ENCODE measurements at places on chromosomes 7 and 10. TPM values are rescaled to one million over a fixed set of nuclear protein-coding genes. Genes with fewer than 3 reads are reported as not detected.
A peak's percentile ranks its signal among the peaks of the same experiment; 100 is the strongest.

DNA sequence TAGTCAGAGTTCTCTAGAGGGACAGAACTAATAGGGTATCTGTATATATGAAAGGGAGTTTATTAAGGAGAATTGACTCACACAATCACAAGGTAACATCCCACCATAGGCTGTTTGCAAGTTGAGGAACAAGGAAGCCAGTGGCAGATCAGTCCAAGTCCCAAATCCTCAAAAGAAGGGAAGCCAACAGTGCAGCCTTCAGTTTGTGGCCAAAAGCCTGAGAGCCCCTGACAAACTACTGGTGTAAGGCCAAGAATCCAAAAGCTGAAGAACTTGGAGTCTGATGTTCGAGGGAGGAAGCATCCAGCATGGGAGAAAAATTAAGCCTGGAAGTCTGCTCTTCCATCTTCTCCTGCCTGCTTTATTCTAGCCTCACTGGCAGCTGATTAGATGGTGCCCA is 1107.2 kb upstream of the CELF2 start:
- DNase-seq = no peak

- peak; percentile 82 for DNase-seq
Measured at GRCh38 chr7:97798046-97799019, 66.4 kb downstream of the TAC1 start.

- peak; percentile 72 for DNase-seq
Measured at GRCh38 chr10:91409069-91409868, 875 bp upstream of the HECTD2 start.

The FAM13C gene
- not detected for total RNA-seq

DNA sequence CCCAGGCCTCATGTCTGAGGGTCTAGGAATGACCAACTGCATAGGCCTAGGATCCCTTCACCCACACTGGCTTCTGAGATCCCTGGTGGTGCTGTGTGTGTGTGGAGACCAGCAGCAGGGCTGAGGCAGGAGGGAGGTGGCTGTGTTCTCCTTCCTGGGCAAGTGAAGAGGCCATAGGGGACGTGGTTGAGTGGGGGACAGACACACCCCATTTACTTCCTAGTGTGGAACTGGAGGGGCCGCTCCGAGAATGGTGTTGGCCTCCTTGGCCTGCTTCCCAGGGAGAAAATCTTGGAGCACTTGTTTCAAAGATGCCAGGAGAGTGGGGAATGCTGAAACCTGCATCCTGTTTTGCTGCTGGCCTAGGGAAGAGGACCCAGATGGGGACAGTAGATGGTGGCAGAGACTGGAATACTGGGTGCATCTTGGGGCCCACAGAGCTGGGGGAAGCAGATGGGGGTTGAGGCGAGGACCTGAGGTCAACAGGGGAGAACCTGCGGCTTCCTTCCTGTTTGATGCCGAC is 19.1 kb downstream of the UBTD1 start:
- no peak for DNase-seq

DNA sequence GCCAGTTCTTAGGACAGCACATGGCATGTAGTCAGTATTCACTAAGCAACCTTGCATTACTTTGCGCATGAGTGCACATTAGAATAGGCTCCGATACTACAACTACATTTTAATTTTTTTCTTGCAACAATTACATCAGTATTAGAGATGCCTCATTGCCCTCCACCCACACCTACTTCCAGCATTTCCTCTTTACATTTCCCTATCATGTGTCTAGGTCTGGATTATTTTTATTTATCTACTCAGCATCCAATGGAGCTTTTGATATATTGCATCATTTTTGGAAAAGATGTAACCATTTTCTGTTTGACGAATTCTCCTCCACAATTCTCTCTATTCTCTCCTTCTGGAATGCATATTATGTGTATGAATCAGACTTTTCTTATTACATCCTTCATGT is 258.2 kb upstream of the GLI3 start:
- no peak for DNase-seq

The C10orf90 gene
- not detected for total RNA-seq

DNA sequence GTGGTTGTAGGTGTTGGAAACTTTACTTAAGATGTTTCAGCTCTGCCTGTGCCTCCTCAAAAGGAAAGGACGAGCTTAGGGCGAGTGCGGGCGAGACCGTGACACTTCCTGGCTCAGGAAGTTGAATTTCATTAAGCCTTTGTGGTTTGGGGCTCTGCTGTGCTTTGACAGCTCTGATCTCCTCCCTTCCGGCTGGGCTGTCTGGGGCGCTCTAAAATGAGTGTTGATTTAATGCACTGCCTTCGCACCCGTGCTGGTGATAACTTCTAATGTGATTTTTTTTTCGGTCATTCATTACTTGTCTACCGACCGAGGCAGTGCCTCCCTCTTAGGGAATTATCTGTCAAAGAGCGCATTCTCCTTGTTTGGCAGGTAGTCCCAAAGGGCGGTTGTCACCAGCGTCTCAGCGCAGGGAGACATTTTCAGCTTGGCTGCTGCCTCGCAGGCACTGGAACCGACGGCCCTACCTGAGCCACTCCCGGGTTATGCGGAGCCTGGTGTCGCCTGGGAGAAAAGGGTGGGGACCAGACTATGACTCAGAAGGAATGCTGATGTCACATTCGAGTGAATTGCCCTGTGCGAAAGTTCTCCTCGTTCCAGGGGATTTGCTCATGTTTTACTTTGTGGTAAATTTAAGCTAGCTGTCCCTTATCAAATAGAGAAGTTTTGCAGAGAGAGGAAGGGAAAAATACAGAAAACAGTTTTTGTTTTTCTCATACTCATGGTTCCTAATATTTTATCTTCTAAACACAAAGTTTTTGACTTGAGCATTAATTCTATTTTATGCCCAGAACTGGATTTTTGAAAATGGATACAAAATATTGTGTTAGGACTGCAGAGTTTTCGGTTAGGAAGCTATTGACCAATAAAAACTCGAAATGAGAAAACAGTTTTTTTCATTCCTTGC is 920 bp downstream of the TES start:
- DNase-seq = peak; percentile 98

- peak; percentile 61 for DNase-seq
Measured at GRCh38 chr7:124784879-124785818, 19.6 kb upstream of the GPR37 start.

- DNase-seq = no peak
Measured at GRCh38 chr7:93920496-93921182, 896 bp upstream of the GNG11 start.

The WNT2 gene
- total RNA-seq = not detected

DNA sequence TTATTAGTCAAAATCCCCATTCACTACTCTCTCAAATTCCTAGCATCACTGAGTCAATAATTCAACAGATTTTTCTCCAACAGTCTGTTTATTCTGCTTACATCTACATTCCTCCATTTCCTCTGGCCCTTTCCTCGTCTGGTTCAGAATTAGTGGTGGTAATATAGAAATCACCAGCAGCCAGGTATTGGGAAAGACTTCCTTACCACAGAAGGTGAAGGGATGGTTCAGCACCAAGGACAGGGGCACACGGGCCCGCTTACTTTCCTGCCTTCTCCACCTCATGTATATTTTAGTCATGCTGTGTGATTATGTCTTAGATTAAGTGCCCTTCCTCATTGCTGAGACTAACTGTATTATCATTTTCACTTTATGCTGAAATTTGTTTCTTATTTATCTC is 70.4 kb upstream of the APBB1IP start:
- peak; percentile 80 for DNase-seq

- DNase-seq = no peak
Measured at GRCh38 chr7:37100735-37101331, 347.8 kb downstream of the ELMO1 start.

DNA sequence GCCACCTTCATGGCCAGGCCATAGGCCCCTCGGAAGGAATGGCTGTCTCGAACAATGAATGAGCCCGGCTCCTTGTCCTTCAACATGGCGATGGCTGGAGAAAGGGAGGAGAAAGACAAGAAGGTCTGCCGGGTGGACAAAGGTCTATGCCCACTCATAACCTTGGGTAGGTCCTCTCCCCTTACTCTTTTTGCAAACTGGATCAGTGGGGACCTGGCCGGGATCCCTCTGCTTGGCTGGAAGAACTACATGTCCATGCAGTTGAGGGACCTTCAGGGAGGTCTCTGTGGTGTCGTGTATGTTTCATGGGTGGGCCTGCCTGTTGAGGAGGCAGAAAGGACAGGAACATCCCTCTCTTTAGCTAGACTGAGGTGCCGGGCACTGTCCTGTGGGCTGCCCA is 284.8 kb downstream of the TNS3 start:
- no peak for DNase-seq

The ZCWPW1 gene
- 0.76 TPM for total RNA-seq

The SUV39H2 gene
- 11.8 TPM for total RNA-seq

DNA sequence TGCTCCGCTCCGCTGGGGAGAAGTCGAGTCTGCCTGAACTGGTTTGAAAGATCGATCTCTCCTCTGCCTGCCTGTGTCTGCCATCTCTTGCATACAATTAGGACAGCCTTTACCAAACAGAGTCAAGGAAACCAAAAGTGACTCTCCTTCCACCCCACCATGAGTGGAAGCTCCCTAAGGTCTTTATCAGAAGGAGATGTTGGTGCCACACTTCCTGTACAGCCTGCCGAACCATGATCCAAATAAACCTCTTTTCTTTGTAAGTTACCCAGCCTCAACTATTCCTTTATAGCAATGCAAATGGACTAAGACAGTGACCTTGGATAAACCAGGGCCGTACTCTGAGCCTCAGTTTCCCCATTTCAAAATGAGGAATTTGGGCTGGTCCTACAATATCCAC is 106.3 kb upstream of the GDF10 start:
- no peak for DNase-seq

DNA sequence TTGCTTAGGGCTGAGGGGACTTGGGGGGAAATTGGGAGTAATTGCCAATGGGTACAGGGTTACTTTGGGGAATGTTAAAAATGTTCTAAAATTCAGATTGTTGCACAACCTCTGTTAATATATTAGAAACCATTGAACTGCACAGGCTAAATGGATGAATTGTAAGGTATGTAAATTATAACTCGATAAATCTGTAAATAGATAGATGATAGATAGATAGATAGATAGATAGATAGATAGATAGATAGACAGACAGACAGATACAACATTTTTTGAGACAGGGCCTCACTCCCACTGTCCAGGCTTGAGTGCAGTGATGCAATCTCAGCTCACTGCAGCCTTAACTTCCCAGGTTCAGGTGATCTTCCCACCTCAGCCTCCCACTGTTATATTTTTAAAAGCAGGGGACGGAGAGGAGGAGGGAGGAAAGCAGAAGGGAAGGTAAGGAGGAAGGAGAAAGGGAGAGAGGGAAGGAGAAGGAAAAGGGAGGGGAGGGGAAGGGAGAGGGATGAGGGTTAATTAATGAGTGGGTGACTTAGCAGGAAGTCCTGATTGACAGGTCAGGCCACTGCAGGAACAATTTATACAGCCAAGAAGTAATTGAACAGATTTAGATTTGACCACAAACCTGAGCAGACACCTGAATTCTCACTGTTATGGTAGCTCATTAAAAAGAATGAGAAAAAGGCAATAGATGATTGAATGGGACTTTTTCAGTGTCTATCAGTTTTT is 38.7 kb downstream of the AOC1 start:
- no peak for DNase-seq

The WDR11 gene
- total RNA-seq = 40.4 TPM

DNA sequence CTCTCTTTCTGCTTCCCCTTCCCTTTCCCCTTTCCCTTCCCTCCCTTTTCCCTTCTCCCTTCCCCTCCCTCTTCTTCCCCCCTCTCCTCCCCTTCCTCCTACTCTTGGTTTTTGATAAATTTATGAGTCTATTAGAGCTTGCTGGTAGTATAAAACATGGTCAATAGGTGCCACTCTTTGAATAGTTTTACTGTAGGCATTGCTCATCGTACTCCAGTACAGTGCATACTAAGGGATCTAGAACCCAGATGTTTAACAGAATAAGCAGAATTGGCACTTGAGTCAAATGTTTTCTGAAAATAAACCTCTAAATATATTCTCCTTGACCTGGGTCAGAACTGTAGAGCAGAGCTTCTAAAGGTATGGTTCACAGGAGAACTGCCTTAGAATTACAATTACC is 126.7 kb downstream of the SORCS3 start:
- DNase-seq = no peak

DNA sequence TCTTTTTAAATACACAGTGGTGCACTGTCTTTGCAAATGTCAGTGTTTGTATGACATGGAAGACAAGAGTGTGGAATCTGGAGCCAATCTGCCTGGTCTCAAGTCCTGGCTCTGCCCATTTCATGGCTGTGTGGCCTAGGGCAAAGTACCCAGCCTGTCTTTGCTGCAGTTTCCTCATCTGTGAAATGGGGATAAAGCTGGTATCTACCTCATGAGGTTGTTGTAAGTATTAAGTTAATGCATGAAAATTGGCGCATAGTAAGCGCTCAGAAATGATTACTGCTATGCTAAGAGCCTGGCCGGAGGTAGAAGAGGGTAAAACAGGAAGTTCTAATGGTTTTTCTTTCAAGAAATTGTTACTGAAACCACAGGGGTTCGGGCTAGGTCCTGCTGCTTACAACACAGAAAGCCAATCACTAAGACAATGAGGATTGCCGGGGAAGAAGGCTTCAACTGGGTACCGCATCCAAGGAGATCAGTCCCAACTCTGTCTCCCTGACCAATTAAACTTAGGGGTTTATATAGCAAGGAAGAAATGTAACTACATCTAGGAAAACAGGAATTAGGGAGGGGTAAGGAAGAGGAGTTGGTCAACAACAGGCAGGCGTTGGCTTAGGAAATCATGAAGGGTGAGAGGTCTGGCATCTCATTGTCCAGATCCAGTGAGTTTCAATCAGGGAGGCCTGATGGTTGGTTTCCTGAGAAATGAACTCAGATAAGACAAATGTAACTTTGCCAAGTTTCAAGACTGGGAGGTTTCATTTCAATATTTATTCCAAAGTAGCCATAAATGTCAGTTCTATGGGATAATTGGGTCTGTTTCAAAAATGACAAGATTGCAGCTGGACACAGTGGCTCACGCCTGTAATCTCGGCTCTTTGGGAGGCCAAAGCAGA is 57.0 kb downstream of the CHST3 start:
- no peak for DNase-seq

GRCh38 chr10:110980807-110981206 is 61.4 kb downstream of the SHOC2 start:
- no peak for DNase-seq

The DOCK1 gene
- 28.4 TPM for total RNA-seq

The SMKR1 gene
- total RNA-seq = 3.5 TPM

The SLC26A5 gene
- total RNA-seq = not detected

GRCh38 chr10:114386452-114386851 is 17.9 kb downstream of the AFAP1L2 start:
- DNase-seq = no peak

The LIPN gene
- not detected for total RNA-seq

The CAMK2B gene
- 1.8 TPM for total RNA-seq

DNA sequence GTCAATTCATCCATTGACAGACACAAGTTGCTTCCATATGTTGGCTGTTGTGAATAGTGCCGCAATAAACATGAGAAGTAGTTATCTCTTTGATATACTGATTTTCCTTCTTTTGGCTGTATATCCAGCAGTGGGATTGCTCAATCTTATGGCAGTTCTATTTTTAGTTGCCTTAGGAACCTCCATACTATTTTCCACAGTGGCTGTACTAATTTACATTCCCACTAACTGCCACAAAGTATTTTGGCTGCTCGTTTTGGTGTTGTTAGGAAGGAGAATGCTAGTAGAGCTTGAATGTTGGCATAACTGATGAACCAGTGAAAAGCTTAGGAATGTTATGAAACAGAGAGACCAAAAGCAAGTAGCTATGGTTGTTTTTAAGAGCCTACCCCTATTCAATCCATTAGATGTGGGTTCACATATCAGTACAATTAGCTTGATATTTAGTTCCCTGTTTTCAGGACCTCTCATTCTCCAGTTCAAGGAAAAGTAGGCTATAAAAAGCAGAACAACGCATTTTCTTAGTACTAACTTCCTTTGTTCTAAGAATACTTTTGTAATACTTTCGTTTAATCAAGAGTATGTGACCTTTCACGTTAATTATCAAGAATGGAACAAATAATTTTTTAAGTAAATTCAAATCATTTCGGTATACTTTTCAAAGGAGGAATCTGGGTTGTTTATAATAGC is 100.3 kb downstream of the FAS start:
- DNase-seq = no peak

All from HT-29 (cell line).